ENCODE measurements at places on chromosomes 5 and 9.

GRCh38 chr9:91424403-91425176, 958 bp upstream of the NFIL3 start:
- DNase-seq = peak; percentile 73

- DNase-seq = no peak
These were observed 511.0 kb downstream of the PRELID2 start for GRCh38 chr5:145324101-145324500.

GRCh38 chr9:79120941-79121340, 450.8 kb upstream of the TLE4 start:
- DNase-seq = no peak

GRCh38 chr9:120265791-120266190, 314.2 kb downstream of the CDK5RAP2 start:
- peak; percentile 1 for DNase-seq

DNA sequence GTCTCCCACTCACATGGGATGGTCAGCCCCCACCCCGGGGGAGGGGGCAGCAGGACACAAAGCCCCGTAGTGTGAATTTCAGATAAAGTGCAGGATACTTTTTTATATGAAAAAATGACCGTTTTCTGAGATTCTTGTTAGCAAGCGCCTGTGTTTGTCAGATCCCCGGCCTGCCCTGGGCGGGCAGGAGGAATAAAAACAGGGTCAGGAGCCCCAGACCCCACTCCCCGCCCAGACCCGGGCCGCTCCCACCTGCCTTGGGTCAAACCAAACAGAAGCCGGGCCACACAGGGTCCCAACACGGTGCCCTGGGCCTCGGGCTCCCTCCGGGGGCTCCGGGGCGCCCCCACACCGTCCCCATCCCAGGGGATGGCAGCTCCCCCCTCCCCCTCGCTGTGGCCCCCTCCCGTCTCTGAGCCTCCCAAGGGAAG, 13.5 kb upstream of the NRARP start:
- no peak for DNase-seq

- DNase-seq = peak; percentile 40
These were observed 228.0 kb downstream of the DCP2 start for GRCh38 chr5:113204525-113205161.

- DNase-seq = no peak
These were observed 269.0 kb upstream of the MPDZ start for GRCh38 chr9:13548535-13548934.

- peak; percentile 91 for DNase-seq
These were observed 369.4 kb downstream of the TMEM161B start for GRCh38 chr5:87899208-87899661.

DNA sequence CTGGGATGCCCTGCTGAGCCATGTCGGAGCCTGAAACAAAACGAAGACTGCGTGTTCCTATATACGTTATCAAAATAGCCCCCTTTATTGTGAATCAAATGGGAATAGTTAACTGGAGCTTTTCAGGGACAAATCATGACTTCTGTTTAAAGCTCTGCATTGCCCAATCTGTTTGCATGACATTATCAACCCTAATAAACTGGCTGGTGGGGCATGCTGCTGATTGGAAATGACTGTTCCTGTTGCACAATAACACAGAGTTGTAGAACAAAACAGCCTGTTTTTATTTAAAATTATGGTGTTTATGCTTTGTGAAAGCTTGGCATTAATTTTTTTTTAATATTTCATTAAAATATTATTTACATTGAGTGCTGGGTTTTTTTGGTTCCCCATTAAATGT, 215.5 kb downstream of the TMEM167A start:
- DNase-seq = no peak

- no peak for DNase-seq
These were observed 160.3 kb upstream of the TBC1D2 start for GRCh38 chr9:98415782-98416181.

GRCh38 chr5:172499287-172499686, 45.0 kb upstream of the SH3PXD2B start:
- no peak for DNase-seq

- no peak for DNase-seq
These were observed 25.4 kb upstream of the TCF7 start for GRCh38 chr5:134088994-134089560.

GRCh38 chr9:126605792-126606482, 7.8 kb upstream of the LMX1B start:
- DNase-seq = no peak

- no peak for DNase-seq
These were observed 3.9 kb downstream of the EXOC3 start for GRCh38 chr5:446883-447263.

DNA sequence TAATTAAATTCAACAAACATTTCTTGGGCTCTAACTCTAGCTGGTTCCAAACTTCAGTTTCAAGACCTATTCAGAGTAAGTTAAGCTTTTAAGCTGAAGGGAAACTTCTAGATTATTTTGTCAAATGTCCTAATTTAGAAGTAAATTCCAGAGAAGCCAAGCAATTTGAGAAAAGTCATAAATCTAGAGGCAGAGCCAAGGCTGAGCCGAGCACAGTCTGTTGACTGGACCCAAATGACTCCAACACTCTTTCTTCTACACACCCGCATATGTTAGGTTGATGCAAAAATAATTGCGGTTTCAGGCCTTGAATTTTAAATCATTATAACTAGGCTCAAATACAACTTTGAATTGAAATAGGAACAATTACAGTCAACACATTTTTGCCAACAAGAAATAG, 319.7 kb downstream of the NFIB start:
- DNase-seq = no peak

GRCh38 chr5:132237141-132237540, 9.5 kb upstream of the P4HA2 start:
- no peak for DNase-seq

GRCh38 chr5:54700986-54701578, 183.5 kb downstream of the SNX18 start:
- no peak for DNase-seq

DNA sequence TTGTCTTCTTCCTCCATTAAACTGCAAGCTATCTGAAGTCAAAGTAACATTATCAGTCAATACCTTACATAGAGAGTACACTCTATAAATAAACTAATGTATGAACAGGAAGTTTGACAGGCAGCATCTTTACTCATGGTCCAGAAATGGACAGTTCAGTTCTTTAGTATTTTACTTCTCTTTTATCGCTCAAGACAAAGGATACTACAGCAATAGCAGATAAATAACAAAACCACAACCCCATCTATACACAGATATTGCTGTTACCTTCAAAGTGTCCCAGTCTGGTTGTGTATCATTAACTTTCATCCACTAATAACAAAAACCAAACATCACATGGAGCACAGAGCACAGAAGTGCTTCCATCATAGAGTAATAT, 46.4 kb downstream of the SEMA5A start:
- no peak for DNase-seq

GRCh38 chr9:98523231-98523901, 185.4 kb downstream of the GABBR2 start:
- DNase-seq = no peak

- no peak for DNase-seq
These were observed 328.4 kb downstream of the EFNA5 start for GRCh38 chr5:107342371-107342770.

Data from globus pallidus (tissue), 1 donor.